ENCODE measurements at places on chromosomes 4 and X. TPM values are rescaled to one million over a fixed set of nuclear protein-coding genes. Genes with fewer than 3 reads are reported as not detected.

DNA sequence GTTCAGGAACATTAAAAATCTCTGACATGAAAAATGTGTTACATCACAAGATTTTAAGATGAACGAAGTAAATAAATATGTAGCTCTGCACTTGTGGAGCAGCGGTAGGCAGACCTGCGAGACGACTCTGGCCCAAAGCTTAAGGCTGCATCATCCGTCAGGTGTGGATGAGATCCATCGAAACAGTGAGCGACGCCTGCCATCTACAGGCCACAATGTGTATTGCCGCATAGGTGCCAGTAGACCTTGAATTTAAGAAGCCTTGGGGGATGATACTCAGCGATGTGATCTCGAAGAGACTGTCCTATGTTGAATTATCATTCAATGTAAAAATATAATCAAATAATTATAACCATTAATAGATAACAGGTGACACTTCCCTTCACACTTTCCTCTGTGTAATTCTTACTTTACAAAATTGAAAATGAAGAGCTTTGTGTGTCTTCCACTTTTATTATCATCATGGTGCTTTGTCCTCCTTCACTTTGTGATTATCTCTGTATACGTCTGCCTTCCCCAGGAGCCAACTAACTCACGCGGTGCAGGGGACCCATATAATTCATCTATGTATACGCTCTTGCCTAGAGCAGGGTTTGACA, 851.0 kb downstream of the RAB28 start:
- DNase-seq = peak; percentile 62

Gene NXF2
- total RNA-seq = not detected

DNA sequence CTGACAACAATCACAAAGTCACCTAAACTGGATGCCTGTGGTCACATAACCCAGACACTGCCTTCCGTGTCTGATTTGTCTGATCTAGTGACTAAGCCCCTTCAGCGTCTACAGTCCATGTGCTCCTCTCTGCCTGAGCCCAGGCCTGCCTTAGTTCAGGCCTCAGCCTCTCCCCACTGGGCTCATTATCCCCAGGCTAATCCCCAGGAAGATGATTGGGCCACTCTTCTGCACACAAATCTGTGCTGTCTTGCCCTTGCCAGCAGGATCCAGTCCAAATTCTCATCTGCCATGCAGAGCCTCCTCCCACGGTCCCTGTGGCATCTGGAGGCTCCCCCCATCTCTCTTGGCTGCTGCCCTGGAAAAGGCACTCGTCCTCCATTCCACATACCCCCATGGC, 96.5 kb downstream of the SLC2A9 start:
- no peak for DNase-seq

DNA sequence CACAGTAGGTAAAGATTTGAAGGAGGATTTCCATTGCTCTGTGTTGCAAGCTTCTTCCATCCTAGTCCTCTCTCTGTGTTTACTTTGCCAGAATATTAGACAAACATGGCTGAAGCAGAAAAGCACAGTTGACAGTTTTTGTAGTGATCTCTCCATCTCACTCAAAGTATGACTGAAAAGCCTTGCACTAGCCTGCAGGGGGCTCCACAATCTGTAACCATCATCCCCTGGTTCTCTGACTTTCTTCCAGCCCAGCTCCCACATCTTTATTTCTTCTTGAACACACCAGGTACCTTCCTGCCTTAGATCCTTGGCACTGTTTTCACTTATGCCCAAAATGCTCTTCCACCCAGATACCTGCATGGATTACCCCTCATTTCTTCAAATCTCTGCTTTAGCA, 34.1 kb upstream of the HHIP start:
- DNase-seq = no peak

DNA sequence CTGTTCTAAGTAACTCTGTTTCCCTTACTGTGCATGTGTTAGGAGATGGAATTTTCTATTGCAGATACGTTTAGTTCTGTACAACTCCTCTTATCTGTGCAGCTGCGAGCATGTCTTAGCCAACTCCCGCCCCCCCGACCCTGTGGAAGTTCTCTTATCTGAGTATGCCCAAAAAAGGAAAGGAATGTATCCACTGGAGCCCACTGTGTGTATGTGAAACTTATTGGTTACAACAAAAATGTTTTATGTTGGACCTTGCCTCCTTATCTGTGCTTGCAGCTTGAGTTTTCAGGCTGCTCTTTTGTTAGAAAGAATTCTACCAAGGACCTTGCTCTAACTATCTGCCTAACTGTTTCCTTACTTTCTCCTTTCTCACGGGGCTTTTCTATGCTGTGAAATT, 24.2 kb upstream of the DCAF8L2 start:
- DNase-seq = peak; percentile 25

Gene CNKSR2
- total RNA-seq = 20.6 TPM

DNA sequence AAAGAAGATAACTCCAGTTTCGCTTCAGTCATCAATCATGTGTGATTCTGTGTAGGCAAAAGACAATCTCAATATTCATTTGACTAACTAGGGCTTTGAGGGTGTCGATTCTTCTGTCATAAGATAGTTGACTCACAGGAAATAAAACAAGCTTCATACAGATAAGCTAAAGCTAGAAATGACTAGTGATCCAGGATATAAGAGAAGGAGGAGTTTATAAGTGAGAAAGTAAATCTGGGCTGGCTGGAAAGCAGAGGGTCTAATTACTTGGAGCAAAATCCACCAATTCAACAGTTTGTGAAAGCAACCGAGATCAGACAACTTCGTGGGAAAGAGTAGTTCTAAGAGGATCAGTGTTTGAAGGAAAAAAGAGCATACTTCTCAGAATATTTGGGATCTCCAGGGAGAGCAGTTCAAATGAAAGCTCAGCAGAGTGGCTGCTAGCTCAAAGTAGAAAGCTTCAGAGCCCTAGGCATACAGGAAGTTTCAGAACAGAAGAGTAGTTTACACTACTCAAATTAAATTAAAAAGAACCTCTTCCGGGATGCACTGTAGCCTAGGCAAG, 429.3 kb downstream of the INPP4B start:
- DNase-seq = no peak

DNA sequence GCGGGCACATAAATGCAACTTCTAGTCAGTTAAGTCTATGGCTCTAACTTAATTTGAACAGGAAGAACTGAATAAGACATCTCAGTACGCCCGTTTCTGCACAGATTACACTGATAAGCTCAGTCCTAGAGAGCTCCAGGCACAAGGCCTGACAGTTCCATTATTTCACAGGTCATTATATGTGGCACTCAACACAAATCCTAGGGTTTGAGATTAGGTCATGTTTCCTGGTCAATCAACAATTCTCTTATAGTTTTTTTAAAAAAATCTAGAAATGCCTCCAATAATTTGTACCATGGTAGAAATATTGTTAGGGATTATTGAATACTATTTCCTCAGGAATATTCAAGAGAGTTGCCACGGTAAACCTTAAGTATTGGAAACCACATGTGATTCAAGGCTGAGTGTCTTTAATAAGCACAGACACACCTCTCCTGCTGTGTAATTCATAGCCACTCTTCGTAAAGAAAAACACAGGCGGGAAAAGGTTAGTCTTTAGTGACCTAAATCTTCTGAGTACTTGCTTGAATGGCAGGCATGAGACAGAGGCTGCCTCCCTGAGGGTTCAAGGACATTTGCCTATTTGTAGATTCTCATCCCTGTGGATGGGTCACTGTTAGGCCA, 342.9 kb upstream of the ADGRL3 start:
- no peak for DNase-seq

DNA sequence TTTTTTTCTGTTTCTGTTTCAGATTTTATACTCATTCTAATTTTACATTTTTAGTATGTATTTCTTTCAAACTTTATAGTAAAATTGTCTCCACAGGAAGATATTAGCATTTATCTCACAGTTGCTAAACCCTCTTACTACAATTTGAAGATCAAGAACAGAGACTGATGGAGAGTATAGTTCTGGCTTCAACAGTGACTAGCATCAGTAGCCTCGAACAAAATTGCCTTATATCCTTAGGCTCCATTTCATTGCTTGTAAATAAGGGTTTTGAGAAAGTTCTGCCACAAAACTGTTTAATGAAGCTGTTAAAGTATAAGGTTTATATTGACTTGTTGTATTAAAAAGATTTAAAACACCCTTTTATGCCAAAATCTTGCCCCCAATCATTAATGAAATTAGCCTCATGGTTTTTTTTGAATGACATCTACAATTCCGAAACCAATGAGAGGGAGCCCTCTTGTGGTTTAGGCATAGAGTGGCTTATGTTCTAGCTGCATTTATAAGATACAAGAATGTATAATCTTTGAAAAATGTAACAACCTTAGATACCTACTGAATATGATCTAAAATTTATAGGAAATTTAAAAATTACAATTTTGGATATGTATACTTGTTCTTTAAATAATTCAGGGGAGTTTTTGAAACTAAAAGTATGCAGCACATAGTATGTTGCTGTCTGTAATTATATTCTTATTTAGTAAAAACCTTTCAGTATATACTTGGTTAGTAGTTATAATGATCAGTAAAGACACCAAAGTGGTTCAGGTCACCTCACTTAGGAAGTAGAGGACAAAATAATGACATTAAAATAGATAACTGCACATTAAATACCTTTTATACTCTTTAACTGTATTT, 109.8 kb upstream of the HPGD start:
- no peak for DNase-seq

Gene IL2
- not detected for total RNA-seq

DNA sequence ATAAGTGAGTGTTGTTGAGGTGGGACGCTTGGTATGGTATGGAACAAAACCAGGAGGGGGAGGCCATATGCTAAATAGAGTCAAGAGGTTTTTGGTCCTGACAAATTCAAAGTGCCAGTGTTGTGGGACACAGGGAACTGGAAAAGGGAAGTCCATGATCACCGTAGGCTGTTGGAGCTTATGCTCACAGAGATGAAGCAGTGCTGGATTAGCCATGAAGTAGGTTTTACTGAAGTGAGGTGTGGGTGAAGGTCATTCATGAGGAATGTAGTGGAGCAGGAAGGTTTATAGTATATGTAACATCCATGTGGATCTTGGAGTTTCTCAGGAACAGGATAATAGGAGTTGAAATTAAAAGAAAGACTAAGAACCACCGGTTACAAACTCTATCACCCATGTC, 256.1 kb upstream of the PITX2 start:
- no peak for DNase-seq

DNA sequence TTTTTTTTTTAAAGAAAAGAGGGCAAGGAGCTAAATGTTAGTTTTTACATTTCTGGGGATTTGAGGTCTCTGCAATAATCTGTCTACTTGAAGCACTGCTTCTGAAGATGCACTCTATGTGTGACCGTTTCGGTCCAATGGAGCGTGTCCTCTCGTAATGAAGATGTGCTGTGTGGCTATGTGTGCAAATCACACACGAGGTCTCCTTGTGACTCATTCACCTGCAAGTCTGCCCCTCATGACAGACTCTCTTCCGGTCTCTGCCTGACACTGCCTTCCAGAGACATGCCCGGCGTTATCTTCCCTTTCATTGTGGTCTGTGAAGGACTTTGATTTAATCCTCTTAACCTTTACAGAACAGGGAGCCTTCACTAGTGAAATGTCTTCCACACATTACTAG, 84.3 kb downstream of the TRAM1L1 start:
- no peak for DNase-seq

GRCh38 chrX:86604607-86605006, 456.4 kb downstream of the DACH2 start:
- no peak for DNase-seq

GRCh38 chr4:3223346-3223745, 25.6 kb upstream of the MSANTD1 start:
- no peak for DNase-seq

- no peak for DNase-seq
Observed at GRCh38 chr4:82787342-82787741, 11.3 kb downstream of the SCD5 start.

Gene NDST3
- total RNA-seq = not detected

Gene CYTL1
- total RNA-seq = 1.5 TPM

DNA sequence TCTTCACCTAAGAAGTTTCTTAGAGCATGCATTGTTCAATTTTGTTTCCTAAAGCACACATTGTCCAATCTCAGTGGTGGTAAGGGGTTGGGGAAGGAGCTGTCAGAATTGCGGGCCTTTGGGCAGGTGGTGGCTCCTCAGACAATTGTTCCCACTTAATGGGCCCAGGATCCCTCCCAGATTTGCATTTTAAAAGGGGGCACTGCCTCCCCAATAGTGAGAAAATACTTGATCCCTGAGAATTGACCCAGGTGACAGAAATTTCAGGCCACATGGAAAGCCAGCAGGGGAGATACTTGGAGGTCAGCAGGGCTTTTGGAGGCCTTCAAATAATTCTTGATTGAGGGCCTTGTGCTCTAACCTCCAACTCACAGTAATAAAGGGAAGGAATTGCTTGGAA, 217.1 kb downstream of the ZNF674 start:
- DNase-seq = no peak

Gene IQCM
- not detected for total RNA-seq

Gene CNGA1
- 0.11 TPM for total RNA-seq

GRCh38 chr4:8058031-8058479, 100.6 kb downstream of the ABLIM2 start:
- no peak for DNase-seq

Gene F11
- total RNA-seq = not detected

- no peak for DNase-seq
Observed at GRCh38 chr4:55928846-55929245, 19.9 kb upstream of the CEP135 start.

DNA sequence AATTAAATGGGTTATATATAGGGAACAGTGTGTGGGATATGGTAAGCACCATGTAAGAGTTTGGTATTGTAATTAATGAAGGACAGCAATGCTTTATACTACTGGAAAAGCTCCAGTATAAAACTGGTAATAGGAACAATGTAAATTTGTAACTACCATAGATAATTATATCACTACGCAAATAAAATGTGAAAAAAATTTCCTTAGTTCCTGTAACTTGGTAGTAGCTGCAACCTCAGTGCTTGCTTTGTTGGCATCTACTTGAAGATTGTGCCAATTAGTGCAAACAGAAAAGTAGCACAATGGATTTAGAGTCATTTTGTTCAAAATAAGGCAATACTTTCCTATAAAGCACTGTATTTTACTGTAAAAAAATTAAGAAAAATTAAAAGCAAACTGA, 34.4 kb upstream of the SH3RF1 start:
- no peak for DNase-seq

DNA sequence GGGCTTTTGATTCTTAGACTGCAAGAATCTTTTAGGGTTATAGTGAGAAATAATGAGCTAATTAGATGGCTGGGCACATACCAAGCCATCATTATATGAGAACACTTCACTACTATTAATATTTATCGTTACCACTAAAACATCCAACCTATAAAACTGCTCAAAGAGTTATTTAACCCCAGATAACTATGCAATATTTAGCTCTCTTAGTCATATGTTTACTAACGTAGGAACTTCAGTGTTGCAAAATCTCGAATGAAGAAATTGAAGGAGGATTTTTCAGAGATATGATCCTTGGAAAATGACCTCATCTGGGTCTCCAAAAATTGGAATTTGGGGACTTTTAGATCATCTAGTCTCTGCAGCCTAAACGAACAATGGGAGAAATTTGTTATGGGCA, 265.0 kb upstream of the RPS6KA3 start:
- DNase-seq = no peak

Data from ovary (tissue), 10 donors.